ENCODE measurements at places on chromosomes 2 and 18. TPM values are rescaled to one million over a fixed set of nuclear protein-coding genes. Genes with fewer than 3 reads are reported as not detected.

Gene CIB4
- not detected for total RNA-seq

Gene C2orf81
- total RNA-seq, result 2.9 TPM

Gene ASTL
- not detected for total RNA-seq

Gene WNT10A
- total RNA-seq, result not detected

Gene KCNG2
- 0.59 TPM for total RNA-seq

Gene PSMA8
- not detected for total RNA-seq

Gene ERFE
- total RNA-seq, result not detected

Gene PLEKHM3
- total RNA-seq, result 20.5 TPM

Gene CRYGC
- not detected for total RNA-seq

Gene SULT1C4
- 14.1 TPM for total RNA-seq

Gene SCYGR4
- not detected for total RNA-seq

Gene NDUFAF7
- total RNA-seq, result 20.0 TPM

Gene POTEC
- total RNA-seq, result not detected

Gene GPBAR1
- 0.91 TPM for total RNA-seq

Gene CNTNAP5
- 1.4 TPM for total RNA-seq

Gene GALNT14
- total RNA-seq, result not detected

Gene GGCX
- total RNA-seq, result 54.1 TPM

Gene MYCN
- total RNA-seq, result not detected

Gene OSR1
- 4.7 TPM for total RNA-seq

Gene ZNF385B
- total RNA-seq, result 3.3 TPM

Gene TCF4
- total RNA-seq, result 198 TPM

Gene DCAF17
- total RNA-seq, result 14.6 TPM

Gene SERPINB4
- total RNA-seq, result not detected

Gene RNF125
- total RNA-seq, result 16.2 TPM

Gene CNNM4
- total RNA-seq, result 0.77 TPM

Gene PREPL
- total RNA-seq, result 40.9 TPM

Gene GPR45
- total RNA-seq, result not detected

Gene CTNNA2
- 2.3 TPM for total RNA-seq

Gene PRSS56
- not detected for total RNA-seq

Gene HYCC2
- total RNA-seq, result 33.4 TPM

Gene IL36B
- total RNA-seq, result not detected

Gene GRB14
- 4.4 TPM for total RNA-seq

Gene KIDINS220
- total RNA-seq, result 48.8 TPM

Gene RESP18
- not detected for total RNA-seq

Gene ICA1L
- 56.8 TPM for total RNA-seq

Gene RUFY4
- total RNA-seq, result not detected

Gene PDE1A
- 41.5 TPM for total RNA-seq

Gene YWHAQ
- 243 TPM for total RNA-seq

Gene SLC38A11
- total RNA-seq, result 3.2 TPM

Gene TMEM169
- total RNA-seq, result not detected

Gene ARHGAP15
- 0.88 TPM for total RNA-seq

Gene FIGN
- total RNA-seq, result 3.6 TPM

Gene TWIST2
- total RNA-seq, result 199 TPM

Gene CPLX4
- not detected for total RNA-seq

Gene CCDC102B
- 3.2 TPM for total RNA-seq

Gene B4GALT6
- total RNA-seq, result 5.8 TPM

Gene FECH
- 137 TPM for total RNA-seq

Gene IL1R1
- 94.5 TPM for total RNA-seq

Gene KCNK3
- 0.29 TPM for total RNA-seq
